PC-3 (cell line): ENCODE measurements at places on chromosomes 3 and 15. TPM values are rescaled to one million over a fixed set of nuclear protein-coding genes. Genes with fewer than 3 reads are reported as not detected.

- no peak for DNase-seq
Observed at GRCh38 chr15:91346259-91346658, 246.2 kb downstream of the SV2B start.

DNA sequence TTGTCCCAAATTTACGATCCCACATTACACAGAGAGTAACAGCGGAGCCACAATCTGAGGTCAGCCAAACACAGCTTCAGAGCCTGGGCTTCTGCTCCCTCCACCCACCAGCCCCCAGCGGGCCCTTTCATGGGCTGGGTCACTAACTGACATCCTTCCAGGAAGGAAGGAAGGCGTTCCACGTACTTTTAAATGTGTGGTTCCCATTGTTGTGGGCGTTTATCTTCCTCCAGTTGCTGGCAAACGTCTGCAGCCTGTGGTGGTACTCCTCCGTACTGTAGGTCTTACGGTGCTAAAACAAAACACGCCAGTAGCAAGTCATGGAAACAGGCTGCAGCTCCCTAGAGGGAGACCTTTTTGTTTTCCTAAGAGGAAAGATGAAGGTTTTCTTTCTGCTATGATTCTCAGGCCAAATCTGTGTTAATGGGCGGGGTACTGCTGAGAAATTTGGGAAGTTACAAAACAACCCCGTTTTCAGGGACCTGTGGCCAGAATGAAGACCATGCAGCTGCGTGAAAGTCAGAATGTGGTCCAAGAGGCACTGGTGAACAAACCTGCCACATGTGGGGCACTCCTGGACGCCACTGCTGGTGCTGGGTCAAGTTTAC, 7.6 kb downstream of the CTSH start:
- DNase-seq, result no peak

The PP2D1 gene
- total RNA-seq, result not detected in 2 replicates

The CPNE4 gene
- not detected in 2 replicates for total RNA-seq

GRCh38 chr3:94185753-94186152, 122.9 kb downstream of the NSUN3 start:
- peak; percentile 56 for DNase-seq

The EPHB3 gene
- 18.2 and 23.1 TPM in 2 replicates for total RNA-seq

GRCh38 chr3:42052484-42053351, 38.4 kb upstream of the TRAK1 start:
- DNase-seq, result no peak
